Naive thymus-derived CD4-positive, alpha-beta T cell (primary cell): ENCODE measurements at places on chromosomes 12 and 14. TPM values are rescaled to one million over a fixed set of nuclear protein-coding genes. Genes with fewer than 3 reads are reported as not detected.

DNA sequence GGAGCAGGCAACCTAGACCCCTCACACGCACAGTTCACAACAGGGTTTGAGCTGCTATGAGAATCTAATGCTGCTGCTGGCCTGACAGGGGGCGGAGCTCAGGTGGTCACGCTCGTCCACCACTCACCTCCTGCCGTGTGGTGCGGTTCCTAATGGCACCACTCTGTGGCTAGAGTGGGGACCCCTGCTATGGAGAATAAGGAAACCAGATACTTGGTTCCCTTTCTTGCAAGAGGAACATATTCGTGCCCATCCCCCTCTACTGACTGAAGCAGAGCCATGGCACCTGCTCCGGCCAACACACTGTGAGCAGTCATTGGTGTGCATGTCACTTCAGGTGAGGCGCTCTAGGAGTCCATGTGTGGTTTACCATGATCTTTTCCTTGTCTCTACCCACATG lies 30.4 kb upstream of the RIMBP2 start:
- no peak for DNase-seq

DNA sequence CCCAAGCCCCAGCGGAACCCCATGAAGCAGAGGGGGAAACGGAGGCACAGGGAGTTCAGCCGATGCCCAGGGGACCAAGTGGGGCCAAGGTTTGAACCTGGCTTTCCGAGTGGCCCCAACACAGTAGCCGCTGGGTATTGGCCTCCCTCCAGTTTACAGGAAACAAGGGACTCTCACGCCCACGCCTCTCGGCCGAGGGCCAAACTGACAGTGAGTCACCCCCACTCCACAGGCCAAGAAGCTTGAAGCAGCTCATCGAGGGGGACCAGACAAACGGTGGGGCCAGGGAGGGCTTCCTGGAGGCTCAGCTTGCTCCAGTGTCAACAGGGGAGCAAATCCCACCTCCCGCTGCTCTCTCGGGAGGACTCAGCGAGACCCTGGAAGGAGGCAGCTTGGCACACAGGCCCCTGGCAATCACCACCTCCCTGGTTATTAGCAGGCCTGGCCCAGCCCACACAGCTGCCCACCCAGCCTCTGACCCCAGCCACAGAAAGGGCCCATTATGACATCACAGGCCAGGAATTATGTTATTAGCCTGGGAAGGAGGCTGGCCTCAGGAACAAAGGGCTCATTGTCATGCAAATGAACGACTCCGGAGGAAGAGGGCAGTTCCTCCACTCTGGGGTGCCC lies 54.6 kb downstream of the NCOR2 start:
- no peak for DNase-seq

DNA sequence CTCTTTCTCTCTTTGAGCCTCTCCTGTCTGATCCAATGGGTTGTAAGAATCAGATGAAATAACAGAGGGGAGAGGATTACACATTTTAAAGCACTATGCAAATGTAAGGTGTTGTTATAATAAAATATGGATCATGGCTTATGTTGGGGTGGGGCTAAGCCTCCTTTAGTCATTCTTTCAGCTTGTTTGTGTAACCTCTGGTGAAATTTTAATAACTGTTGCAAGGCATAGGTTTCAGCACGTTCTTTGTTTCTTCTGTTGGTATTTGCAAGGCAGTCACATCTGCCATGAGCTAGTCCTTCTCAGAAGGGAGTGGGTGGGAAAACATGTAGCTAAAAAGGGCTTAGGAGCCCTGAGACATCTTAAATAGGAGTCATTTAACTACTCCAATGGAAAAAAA lies 74.8 kb upstream of the FRMD6 start:
- no peak for DNase-seq

GRCh38 chr12:91785655-91786498 lies 359.8 kb downstream of the BTG1 start:
- no peak for DNase-seq

GRCh38 chr12:105288311-105288996 lies 42.0 kb upstream of the C12orf75 start:
- DNase-seq = no peak

- DNase-seq = no peak
Observed at GRCh38 chr14:53380052-53380866, 227.1 kb upstream of the DDHD1 start.

- DNase-seq = no peak
Observed at GRCh38 chr12:85006206-85006605, 29.9 kb downstream of the TSPAN19 start.

DNA sequence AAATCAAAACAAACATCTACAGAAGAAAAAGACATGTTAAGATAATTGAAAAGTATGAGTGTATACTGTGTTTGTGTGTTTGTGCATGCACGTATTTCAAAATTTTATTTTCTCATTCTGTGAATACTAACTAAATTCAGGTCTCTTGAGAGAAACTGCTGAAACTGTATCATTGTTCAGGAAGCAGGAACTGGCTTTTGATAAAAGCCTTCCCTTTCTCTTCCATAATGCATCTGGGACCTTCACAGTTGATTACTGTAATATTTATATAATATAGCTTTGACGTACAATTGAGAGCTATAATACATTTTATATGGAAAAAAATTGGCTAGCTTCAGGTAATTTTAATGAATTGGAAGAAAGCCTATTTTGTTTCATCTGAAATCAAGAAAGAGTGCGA lies 993.5 kb downstream of the SLC6A15 start:
- no peak for DNase-seq

DNA sequence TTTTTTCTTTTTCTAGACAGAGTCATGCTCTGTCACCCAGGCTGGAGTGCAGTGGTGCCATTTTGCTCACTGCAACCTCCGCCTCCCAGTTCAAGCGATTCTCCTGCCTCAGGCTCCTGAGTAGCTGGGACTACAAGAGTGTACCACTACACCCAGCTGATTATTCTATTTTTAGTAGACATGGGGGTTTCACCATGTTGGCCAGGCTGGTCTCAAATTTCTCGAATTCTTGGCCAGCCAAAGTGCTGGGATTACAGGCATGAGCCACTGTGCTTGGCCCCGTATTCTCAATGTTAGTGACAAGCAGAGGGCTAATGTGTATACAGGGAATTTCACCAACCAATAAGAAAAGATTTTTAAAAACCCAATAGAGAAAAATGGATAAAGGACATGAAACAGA lies 8.4 kb downstream of the PLBD2 start:
- DNase-seq = no peak

- peak; percentile 65 for DNase-seq
Observed at GRCh38 chr12:1592444-1593173, 1.8 kb downstream of the FBXL14 start.

DNA sequence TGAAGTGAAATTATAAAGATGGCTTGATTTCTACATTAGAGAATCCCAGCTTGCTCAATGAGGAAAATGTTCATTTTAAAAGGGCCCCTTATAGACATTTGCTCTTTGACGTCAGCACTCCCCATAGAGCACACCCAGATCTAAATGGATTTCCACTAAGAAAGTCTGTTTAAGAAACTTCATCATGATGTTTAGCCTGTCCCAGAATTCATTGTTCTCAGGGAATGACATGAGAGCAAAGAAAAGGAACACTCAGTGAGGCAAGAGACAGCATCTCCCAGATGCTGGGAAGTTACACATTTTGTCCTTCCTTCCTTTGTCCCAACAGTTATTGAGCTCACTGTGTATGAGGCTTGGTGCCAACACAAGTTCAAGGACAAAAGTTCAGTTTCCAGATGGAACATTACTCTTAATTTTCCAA lies 4.9 kb downstream of the PHLDA1 start:
- no peak for DNase-seq

GRCh38 chr14:50452979-50453705 lies 56.5 kb upstream of the CDKL1 start:
- DNase-seq = no peak

DNA sequence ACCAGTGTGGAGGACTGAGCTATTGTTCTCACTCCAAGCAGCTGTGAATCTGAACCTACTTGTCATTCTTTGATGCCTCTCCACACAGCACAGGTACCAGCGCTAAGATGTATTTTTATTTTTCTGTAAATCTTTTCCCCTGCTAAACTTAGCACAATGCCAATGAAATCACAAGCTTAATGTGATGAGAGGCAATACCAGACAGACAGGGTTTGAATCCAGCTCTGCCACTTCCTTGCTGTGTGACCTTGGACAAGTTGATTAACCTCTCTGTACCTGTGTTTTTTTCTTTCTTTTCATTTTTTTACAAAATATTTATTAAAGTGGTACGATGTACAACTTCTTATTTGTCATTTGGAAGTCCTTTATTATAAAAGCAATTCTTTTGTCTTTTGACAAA lies 757.6 kb downstream of the MED13L start:
- DNase-seq = no peak

DNA sequence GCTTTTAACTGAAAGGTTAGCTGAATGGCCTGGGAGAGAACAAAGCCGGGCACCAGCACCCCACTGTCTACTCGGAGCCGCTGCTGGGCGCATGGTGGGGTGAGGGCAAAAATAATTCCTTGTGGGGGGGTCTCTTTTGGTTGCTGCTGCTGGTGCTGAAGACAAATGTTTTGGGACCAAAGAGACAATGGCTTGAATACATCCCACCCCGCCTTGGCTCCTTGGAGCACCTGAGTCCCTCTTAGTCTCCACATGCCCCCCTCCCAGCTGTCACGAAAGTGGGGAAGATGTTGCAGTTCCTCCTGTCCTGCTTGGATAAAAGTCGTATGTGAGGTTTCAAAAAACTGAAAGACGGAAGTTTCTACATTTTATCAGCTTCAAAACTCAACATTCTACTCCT lies 85.0 kb downstream of the PIWIL1 start:
- no peak for DNase-seq

- peak; percentile 13 for DNase-seq
Observed at GRCh38 chr14:54348001-54348611, 48.7 kb upstream of the CDKN3 start.

- DNase-seq = no peak
Observed at GRCh38 chr14:98853063-98853729, 418.8 kb downstream of the BCL11B start.

DNA sequence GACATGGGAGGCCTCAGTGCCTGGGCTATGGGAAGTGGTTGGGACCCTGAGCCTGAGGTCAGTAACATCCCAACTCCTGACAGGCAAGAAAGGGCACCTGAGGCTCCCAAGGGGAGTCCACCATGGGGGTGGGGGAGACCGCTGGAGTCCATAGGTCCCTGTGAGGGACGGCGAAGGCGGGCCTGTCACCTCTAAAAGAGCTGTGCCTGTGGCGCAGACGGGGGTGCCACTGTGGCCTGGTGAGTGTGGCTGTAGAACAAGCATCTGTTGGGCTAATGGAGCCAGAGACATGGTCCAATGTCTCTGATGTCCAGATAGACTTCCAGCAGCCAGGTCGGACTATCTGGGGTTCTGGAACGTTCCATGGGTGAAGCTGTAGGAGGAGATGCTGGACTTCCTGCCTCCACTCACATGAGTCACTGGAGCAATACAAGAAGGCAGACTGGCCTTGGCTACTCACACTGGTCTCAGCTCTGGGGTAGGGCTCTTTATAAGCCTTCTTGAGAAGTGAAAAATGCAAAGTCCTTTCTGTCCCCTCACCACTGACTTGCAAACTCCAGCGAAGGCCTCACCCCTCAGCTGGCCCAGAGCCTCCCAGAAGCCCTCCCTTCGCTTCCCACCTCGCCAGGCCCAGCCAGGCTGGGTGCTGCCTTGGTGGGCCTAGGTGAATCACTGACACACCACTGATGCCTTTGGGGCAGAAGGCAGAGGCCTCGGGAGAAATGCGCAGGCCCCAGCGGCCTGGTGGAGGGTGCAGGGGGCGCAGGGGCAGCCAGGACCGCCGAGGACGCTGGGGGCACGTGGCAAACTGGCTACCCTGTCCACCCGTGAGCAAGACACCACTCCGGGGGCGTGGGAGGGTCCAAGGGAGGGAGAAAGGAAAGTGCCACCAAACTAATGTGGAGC lies 1.1 kb upstream of the TRAF3 start:
- peak; percentile 41 for DNase-seq

GRCh38 chr12:114302117-114302516 lies 103.8 kb downstream of the TBX5 start:
- no peak for DNase-seq

DNA sequence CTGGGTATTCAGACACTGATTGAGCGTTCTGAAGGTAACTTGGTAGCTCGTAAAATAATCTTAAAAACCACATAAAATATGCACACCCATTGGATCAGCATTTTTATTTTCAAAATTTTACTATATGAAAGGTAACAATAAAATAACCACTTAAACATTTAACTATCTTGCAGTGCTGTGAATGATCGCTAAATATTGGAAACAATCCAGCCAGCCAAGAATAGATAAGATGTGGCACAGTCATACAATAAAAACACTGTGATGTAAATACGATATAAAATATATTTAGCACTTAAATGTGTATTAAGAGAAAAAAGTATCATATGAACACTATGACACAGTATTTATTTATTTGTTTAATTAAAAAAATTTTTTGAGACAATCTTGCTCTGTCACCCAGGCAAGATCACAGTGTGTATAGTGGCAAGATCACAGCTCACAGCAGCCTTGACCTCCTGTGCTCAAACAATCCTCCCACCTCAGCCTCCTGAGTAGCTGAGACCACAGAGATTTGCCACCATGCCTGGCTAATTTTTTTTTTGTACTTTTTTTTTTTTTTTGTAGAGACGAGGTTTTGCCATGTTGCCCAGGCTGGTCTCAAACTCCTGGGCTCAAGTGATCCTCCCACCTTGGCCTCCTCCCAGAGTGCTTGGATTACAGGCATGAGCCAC lies 39.4 kb downstream of the SDR9C7 start:
- no peak for DNase-seq

DNA sequence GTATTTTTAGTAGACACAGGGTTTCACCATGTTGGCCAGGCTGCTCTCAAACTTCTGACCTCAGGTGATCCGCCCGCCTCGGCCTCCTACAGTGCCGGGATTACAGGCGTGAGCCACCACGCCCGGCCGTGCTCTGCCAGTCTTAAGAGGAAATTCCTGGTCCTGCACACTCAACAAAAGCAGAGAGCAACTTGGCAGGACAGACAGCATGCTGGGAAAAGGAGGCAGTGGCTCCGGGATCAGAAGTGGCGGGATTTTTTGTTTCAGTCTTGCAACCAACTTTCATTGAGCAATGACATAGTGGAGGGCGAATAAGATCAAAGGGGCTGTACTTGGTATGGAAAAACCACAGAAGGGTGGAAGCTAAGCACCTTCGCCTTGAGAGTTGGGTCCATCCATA lies 2.1 kb downstream of the CKAP4 start:
- DNase-seq = no peak

GRCh38 chr12:79351251-79351650 lies 339.5 kb downstream of the PAWR start:
- DNase-seq = no peak

GRCh38 chr12:124411281-124411878 lies 116.5 kb downstream of the RFLNA start:
- no peak for DNase-seq

- no peak for DNase-seq
Observed at GRCh38 chr12:83971781-83972180, 940.8 kb downstream of the SLC6A15 start.

GRCh38 chr12:110224379-110225304 lies 56.4 kb upstream of the ATP2A2 start:
- DNase-seq = no peak

Gene ANP32D
- not detected for total RNA-seq

Gene ZNF839
- total RNA-seq = 22.4 TPM

Gene HOXC4
- 0.24 TPM for total RNA-seq

Gene MYF5
- not detected for total RNA-seq

Gene RPGRIP1
- 0.24 TPM for total RNA-seq

Gene SH2B3
- total RNA-seq = 18.5 TPM

Gene GPD1
- total RNA-seq = 0.51 TPM

Gene KRT7
- total RNA-seq = not detected
